ENCODE measurements at places on chromosomes 2 and 18.

DNA sequence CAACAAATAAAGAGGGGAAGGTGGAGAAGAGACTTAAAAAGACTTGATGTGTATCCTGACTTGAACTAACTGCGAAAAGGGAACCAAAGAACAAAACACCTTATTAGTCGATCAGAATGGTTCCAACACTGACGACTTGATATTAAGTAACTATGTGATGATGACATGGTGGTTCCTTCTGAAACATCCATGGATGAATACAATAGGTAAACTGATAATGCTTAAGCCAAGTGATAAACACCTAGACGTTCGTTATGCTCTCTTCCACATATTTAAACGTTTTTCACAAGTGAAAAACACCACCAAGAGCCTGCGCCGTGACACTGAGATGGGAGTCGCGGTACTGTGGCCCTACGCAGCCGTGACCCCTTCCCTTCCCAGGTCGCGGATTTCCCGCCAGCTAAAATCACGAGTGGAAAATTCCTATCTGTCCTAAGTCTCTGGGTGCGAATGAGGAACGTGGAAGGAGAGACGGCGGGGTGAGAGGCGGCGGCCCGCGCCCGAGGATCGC, 797 bp downstream of the TTC32 start:
- DNase-seq = no peak

- DNase-seq = no peak
Observed at GRCh38 chr2:233439191-233439590, 84.9 kb downstream of the DGKD start.

GRCh38 chr2:127108090-127108523, 1.2 kb upstream of the BIN1 start:
- no peak for DNase-seq

DNA sequence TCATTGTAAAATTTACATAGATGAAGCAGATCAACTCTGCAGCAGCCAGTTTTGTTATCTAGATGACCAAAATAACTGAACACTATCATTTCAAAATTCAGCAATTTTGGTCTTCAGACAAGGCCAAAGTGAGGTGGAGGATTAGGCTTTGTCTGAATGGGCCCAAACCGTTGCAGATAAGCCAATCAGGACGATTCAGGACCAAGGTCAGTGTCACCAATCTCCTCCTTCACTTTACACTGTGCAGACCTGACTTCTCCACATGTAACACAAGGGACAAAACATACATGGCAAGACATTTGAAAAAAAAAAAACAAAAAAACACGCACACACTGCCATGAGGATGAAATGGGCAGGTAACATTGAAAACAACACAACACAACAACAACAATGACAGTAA, 211.2 kb downstream of the NAPG start:
- no peak for DNase-seq

- DNase-seq = no peak
Observed at GRCh38 chr18:28602391-28602790, 425.5 kb upstream of the CDH2 start.

- DNase-seq = no peak
Observed at GRCh38 chr2:13560322-13560721, 843.6 kb downstream of the TRIB2 start.

DNA sequence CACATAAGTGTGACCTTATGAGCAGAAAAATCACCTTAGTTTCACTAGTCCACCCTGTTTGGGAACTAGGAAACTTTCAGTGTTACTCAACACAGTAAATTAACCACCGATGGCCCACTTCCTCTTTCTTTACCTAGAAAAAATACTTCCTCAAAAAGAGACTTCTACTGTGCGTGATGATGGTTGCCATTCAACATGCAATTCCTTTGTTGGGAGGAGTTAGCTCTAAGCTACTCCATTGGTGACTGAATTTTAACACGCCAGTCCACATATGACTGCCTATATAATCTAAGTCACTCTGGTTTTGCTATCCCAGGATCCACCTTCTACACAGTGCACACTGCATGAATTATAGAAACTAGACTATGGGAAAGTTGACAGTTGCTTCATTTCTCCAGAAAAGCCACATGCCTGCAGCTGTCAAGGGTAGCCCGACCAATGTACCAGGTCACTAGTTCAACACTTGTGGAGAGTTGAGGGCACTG, 47.8 kb upstream of the REG3G start:
- DNase-seq = no peak

DNA sequence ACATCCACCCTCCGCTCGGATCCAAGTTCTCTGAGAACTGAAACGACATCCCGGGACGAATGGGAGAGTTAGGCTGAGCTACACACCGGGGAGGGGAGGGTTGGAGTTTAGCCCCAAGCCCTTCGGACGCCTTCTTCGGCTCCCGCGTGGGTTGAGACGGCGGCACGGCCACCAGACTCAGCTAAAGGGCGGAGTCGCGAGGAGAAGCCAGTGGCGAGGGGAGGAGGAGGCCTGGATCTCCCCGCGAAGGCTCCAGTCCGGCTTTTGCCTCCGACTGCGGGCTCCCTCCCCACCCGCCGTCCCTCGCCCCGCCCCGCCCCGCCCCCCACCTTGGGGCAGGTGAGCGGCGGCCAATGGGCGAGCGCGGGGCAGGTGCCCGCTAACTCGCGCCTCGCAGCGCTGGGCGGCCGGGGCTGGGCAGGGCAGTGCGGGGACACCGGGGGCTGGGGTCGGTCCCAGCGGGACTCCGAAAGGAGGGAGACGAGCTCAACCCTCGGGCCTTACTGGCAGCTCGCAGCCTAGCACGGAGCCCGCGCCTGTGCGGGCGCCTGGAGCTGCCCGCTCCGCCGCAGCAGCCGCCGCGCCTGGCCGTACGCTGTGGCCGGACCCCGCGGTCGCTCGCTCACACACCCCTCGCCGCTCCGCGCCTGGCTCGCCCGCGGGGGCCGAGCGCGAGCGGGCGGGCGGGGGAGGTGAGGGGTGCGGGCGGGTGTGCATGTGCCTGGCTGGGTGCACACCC, at the start of gene EMX1:
EMX1 (plus strand) TSS at position 382 of the 739 bp plus-strand sequence; CDS start at position 716, 334 bp downstream.
- DNase-seq = no peak

- DNase-seq = no peak
Observed at GRCh38 chr2:177395351-177396065, 2.9 kb downstream of the AGPS start.

GRCh38 chr2:171411791-171412483, 21.9 kb downstream of the METTL8 start:
- peak; percentile 17 for DNase-seq

DNA sequence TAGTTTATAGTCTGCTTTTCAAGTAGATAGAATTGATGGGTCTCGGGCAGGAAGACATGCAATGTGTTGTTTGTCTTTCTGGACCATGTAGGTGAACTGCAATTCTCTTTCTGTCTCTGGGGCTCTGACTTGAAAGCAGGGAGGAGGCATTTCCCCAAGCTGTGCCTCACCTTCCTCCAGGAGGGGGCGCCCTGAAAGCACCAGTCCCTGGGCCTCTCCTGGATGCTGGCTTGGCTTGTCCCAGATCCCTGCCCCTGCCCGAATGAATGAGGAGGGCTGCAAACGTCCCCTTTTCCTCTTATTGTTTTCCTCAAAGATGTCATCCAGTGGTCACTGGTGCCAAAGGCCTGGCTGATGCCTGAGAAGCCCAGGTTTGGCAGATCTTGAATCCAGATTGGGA, 270.6 kb downstream of the CELF4 start:
- DNase-seq = no peak
